ENCODE measurements at places on chromosomes 6 and 20.

GRCh38 chr6:129508477-129509145 lies 201.4 kb downstream of the ARHGAP18 start:
- no peak for DNase-seq

- no peak for DNase-seq
These were observed 88.6 kb upstream of the NEDD9 start for GRCh38 chr6:11320914-11321597.

DNA sequence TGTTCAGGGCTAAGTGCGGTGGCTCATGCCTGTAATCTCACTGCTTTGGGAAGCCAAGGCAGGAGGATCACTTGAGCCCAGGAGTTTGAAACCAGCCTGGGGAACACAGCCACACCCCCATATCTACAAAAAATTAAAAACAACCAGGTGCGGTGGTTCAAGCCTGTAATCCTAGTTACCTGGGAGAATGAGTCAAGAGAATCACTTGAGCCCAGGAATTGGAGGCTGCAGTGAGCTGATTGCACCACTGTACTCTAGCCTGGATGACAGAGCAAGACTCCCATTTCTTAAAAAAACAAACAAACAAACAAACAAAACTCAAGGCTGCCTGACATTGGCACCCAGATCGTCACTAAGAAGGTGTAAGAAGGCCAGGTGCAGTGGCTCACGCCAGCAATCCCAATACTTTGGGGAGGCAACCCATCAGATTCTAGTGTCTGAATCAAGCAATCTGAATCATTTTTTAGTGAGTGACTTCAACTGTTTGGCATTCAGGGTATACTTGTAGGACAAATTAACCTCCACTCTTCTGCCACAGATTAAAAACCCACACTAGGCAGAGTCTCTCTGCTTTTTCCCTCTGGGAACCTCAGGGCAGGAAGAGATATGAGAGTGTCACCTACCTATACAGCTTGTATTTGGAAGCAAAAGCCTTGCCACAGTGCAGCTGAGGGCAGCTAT lies 6.1 kb downstream of the PLAGL2 start:
- peak; percentile 34 for DNase-seq

- no peak for DNase-seq
These were observed 70.4 kb upstream of the SIRPA start for GRCh38 chr20:1824834-1825233.

GRCh38 chr6:33578164-33578563 lies 1.9 kb downstream of the BAK1 start:
- DNase-seq = no peak

All from kidney glomerular epithelial cell (primary cell).